ENCODE measurements at places on chromosomes 3 and 15.
A peak's percentile ranks its signal among the peaks of the same experiment; 100 is the strongest.

DNA sequence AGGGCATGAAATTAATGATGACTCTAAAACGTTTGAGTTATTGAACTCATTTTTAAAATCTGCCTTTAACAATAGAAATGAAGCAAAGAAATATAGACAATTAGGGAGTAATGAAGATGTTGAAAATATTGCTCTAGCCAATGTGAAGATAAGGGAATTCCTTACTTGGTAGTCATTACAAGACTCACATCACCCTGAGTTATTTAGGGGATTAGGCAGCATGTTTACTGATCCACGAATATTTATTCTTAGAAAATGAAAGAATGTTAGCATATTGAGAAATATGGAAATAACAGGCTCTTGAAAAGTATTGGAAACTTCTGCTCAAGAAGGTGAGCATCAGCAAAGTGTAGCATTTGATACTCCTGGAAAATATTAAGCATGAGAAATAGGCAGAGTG lies 398.1 kb upstream of the ARPP21 start:
- no peak for DNase-seq

GRCh38 chr3:11074451-11074850 lies 79.8 kb upstream of the HRH1 start:
- no peak for DNase-seq

- DNase-seq = no peak
These were observed 26.5 kb upstream of the AADACL2 start for GRCh38 chr3:151707216-151707615.

DNA sequence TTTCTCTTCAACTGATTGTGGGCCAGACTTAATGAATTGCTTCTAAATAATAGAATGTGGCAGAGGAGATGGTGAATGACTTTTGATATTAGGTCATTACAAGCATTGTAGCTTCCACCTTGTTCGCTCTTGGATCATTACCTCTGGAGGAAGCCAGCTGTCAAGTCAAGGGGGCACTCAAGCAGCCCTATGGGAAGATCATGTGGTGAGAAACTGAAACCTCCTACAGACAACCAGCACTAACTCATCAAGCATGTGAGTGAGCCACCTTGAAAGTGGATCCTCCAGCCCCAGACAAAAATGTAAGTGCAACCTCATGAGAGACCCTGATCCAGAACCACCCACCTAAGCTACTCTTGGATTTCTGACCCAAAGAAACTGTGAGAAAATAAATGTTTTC lies 109.8 kb upstream of the TBC1D5 start:
- DNase-seq = no peak

- no peak for DNase-seq
These were observed 33.2 kb downstream of the IFT122 start for GRCh38 chr3:129473067-129473768.

DNA sequence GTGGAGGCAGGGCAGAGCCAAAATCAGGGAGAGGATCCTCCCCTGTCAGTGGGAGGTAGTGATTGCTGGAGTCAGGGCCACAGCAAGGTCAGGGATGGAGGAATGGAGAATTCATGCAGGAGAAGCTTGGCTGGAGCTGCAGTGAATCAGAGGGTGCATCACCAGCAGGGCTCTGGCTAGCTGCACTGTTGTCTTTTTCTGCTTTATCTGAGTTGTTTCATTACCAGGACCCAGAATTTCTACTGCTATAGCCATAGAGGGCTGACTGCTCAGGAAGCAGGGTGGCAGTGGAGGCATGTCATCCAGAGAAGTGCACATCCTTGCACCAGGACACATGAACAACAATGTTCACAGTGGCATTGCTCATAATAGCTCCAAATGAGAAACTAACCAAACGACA lies 113.5 kb upstream of the GALNT15 start:
- no peak for DNase-seq

DNA sequence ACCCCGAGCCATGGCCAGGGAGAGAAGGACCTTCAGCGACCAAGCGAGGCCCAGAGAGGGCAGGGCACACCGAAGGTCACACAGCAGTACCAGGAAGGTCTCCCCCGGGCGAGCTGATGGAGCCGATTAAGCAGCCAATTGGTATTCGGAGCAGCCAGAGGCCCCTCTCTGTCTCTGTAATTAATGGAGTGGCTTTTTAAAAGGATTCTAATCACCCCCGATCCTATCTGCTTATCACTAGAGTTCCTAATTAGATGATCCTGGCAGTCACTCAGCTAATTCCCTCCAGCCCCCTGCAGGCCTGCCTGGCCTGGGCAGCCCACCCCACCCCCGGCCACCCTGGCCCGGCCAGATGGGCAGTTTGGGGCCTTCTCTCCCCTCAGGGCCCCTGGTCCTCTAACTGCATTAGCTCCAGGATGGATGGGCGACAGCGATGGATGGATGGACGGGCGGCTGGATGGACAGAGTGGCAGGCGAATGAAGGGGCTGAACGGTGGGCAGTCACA lies 1.6 kb upstream of the DNAJB8 start:
- no peak for DNase-seq

DNA sequence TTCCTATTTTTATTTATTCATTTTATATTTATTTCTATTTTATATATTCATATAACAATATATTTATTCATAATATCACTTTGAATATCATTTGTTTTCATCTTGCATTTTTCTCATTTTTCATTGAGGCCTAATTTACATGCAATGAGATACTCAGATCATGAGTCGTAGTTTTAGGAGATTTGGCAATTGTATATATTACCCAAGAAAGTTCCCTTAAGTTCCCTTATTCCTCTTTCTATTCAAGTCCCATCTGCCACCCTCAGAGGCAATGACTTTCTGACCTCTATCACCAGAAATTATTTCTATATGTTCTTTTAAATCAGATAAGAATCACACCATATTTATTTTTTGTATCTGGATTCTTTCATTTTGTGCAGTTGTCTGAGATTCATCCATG lies 329.1 kb upstream of the TPRG1 start:
- no peak for DNase-seq

- no peak for DNase-seq
These were observed 906.9 kb downstream of the FHIT start for GRCh38 chr3:60344340-60344739.

- no peak for DNase-seq
These were observed 3.6 kb downstream of the PLCL2 start for GRCh38 chr3:16888356-16888755.

DNA sequence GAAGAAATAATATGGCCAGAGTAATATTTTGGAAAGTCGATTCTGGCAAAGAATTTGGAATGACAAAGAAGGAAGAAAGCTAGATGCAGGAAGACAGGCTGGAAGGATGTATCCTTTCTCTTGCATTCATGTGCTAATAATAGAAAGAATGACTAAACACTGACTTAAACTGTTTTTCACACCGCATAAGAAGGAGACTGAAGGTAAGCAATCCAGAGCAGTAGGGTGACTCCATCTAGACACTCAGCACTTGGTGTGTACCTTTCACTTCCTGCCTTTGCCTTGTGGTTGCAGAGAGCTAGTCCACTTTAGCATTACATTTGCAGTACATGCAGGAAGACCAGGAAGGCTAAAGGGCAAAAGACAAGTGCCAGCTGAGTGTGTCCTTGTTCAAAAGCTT lies 234.6 kb downstream of the RBMS3 start:
- no peak for DNase-seq

- no peak for DNase-seq
These were observed 165.6 kb downstream of the SERPINI1 start for GRCh38 chr3:167901138-167901537.

GRCh38 chr3:134073583-134073945 lies 43.8 kb upstream of the SLCO2A1 start:
- DNase-seq = no peak

GRCh38 chr3:170049146-170050000 lies 11.6 kb downstream of the GPR160 start:
- no peak for DNase-seq

GRCh38 chr3:171526869-171527268 lies 66.7 kb upstream of the TNIK start:
- no peak for DNase-seq

GRCh38 chr3:44104668-44105321 lies 136.9 kb upstream of the TOPAZ1 start:
- no peak for DNase-seq

GRCh38 chr3:156483002-156483401 lies 71.9 kb downstream of the SSR3 start:
- no peak for DNase-seq

DNA sequence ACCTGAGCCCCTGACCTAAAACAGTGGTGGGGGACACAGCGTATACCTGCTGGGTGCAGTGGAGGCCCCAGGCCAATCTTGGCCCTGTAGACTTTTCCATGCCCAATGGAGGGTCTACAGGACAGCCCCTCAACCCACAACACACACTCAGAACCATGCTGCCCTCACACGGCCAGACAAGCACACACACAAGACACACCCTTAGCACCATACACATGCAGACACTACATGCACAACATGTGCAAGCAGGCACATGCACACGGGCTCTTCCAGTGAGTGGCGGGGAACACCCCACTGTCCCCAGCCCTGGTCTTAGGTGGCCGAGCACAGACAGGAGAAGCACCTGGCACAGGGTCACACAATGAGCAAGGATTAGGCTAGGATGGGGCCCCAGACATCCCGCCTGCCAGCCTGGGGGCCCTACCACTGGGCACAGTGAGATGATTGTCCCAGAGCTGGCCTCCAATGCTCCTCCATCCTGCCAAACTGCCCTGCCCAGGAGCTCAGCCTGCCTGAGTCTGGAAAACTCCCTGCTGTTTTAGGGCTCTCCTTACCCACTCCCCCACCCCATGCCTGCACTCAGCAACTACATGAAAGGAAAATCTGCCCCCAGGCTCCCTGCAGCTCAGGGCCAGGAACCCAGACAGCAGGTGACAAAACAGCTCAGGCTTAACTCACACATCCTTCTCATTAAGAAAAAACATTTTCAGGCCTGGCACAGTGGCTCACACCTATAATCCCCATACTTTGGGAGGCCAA lies 15.8 kb downstream of the IQSEC1 start:
- DNase-seq = peak; percentile 25

- peak; percentile 6 for DNase-seq
These were observed 1.5 kb downstream of the C2CD4A start for GRCh38 chr15:62068071-62068809.

DNA sequence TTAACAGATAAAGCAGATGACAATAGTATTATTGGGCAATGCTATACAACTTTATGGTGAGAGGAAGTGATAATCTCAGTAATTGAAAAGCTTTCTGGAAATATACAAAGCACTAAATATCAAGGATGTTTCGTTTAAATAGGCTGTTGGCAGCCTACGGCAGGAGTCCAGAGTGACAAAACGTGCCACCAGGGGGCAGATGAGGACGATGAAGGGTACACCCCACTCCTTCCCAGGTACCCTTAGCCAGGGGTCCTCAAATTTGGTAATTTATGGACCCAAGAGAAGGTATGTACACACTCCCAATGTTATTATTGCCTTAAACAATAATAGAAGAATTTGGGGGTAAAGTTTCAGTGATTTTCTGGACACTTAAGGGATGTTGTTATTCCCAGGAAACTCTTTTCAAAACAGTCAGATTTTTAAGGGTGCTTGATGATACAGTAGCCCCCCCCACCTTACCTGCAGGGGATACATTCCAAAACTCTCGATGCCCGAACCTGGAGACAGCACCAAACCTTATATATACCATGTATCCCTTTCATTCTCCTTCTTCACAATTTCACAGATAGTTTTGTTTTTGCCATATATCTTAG lies 1.4 kb upstream of the MAGEL2 start:
- no peak for DNase-seq

DNA sequence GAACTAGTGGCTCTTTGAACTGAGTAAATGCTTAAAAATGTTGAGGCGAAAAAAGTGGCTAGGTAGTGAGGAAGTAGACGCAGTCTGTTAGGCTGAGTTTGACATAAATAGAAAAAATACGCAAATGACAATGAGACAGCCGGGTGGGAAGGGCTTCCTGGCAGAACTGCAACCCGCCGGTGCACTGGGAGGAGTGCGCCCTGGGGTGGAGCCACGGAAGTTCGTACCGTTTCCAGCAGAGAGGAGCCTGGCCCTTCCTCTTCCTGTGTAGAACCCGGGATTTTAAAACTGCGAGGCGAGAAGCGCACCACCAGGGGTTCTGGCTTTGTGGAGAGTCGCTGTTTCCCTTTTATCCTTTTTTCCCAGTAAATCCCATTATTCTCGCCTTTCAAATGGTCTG lies 602.6 kb downstream of the PYDC2 start:
- DNase-seq = no peak

DNA sequence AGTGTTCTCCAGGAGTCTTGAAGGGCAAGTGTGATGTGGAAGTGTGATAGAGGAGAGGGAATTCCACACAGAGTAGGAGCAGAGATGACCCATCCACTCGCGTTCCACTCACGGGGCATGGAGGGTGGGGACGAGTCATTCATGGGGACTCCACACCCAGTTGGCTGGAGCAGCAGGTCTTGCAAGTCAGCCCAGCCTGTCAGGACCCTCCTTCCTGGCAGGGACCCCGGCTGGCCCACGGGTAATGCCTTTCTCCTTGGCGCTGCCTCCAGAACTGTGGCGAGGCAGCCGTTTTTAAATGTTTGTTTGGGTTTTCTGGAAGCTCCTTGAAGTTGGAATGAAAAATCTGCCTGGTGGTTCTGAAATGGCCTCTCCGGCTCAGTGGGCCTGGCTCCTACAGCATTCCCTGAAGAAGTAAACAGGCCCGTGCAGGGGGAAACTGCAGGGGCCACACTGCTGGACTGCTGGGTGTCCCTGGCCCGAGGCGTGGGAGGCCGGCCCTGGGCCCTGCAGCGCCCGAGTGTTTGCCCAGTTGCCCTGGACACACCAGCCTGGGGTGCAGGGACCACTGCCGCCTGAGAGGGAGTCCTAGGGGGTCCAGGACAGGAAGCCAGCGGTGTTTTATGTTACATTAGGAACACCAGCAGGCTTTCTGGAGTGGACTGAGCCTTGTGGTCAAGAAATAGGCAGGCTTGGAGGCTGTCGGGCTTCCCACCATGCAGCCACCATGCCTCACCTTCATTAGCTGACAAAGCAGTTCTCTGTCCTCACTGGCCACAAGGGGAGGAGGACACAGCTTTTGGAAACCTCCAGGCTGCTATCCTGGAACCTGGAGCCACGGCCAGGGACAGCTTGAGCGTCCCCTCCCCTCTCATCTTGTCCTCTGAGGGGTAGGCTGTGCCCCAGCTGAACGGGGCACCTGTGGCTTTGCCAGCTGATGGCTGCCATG lies 61.3 kb downstream of the CEMIP start:
- DNase-seq = no peak

DNA sequence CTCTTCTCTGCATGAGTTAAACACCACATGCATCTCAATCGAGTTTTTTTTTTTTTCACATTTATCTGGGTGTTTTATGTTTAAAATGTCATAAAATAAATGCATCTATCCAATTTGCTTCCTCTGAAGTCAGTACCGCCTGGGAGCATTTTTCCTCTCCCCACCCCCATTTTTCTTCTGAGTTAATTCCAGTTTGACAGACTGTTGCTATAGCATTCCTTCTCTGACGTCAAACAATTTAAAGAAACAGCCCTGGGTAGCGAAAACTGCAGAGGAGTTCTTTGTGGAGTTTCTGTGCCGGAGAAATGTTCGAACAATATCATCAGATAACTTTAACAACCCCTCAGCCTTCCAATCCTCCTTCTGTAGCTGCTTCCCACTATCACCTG lies 900 bp upstream of the GNB4 start:
- no peak for DNase-seq

Data from hippocampal formation (tissue), 2 donors.